ENCODE measurements at places on chromosomes 2 and 18.

- peak; percentile 81 for DNase-seq
Observed at GRCh38 chr2:218322768-218323525, 30.6 kb upstream of the TMBIM1 start.

DNA sequence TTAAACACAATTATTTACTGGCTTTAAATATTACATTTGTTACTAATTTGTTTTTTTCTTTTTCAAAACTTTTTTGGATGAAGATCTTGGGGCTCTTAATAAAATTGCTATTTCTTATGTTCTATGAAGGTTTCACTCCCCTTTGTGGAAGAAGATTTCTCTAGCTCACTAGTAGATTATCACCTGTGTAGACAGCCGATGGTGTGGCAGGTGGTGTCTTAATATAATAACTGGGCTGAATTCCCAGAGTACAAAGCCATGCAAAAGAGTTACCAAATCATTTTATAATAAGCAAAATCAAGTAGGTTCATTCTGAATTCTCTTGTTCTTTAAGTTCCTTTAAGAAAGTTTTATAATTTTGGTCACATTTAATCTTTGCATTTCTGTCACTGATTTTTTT lies 233.7 kb downstream of the CCDC102B start:
- DNase-seq, result no peak

- no peak for DNase-seq
Observed at GRCh38 chr2:121084130-121084680, 200.8 kb downstream of the TFCP2L1 start.

GRCh38 chr2:144515099-144515695 lies 4.7 kb downstream of the ZEB2 start:
- no peak for DNase-seq

- no peak for DNase-seq
Observed at GRCh38 chr2:10033251-10034006, 9.9 kb upstream of the KLF11 start.

DNA sequence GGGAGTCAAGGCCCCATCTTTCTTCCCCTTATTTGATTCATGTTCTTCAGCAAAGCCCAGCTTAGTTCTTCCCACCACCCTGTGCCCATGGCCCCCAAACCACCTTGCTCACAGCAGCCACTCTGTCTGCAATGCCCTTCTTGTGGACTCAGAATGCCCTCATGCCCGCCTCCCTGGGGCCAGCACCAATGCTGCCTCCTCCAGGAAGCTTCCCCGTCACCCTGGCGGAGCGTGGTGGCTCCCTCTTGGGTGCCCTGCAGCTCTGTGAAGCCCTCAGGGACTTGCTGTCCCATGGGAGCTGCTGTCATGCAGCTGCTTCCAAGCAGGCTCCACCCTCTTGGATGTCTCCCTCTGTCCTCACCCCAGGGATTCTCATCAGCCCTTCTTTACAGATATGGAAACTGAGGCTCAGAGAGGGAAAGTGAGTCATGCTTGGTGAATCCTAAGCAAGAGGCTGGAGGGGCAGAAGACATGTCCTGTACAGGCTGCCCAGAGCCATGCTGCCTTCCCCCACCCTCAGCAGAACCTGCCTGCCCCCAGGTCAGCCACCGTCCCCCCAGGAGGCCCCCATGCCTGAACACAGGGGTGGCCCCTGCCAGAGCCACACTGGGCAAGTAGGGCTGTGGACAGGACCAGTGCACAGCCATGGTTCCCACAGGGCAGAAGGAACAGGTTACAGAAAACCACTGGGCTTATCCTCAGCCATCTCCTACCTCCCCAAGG lies 11.8 kb upstream of the DUSP2 start:
- no peak for DNase-seq

- DNase-seq, result no peak
Observed at GRCh38 chr2:103289105-103289725, 527.4 kb downstream of the TMEM182 start.

DNA sequence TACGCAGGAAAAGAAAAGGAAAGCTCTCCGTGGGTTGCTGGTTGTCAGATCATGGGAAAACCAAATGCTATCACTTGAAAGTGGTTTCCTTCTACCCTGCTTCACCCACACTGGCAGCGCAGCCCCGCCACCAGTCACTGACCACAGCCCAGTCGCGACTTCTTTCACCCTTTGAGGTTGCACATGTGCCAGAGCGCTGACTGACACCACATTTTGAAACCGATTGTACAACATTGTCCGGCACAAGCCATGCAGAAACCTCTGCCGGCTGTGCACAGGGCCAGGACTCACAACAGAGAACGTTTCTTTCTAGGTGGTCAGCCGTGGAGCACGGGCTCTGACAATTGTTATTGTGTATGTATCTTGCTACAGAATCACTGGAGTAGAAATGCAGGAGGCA lies 827.2 kb upstream of the POU3F3 start:
- DNase-seq, result no peak

DNA sequence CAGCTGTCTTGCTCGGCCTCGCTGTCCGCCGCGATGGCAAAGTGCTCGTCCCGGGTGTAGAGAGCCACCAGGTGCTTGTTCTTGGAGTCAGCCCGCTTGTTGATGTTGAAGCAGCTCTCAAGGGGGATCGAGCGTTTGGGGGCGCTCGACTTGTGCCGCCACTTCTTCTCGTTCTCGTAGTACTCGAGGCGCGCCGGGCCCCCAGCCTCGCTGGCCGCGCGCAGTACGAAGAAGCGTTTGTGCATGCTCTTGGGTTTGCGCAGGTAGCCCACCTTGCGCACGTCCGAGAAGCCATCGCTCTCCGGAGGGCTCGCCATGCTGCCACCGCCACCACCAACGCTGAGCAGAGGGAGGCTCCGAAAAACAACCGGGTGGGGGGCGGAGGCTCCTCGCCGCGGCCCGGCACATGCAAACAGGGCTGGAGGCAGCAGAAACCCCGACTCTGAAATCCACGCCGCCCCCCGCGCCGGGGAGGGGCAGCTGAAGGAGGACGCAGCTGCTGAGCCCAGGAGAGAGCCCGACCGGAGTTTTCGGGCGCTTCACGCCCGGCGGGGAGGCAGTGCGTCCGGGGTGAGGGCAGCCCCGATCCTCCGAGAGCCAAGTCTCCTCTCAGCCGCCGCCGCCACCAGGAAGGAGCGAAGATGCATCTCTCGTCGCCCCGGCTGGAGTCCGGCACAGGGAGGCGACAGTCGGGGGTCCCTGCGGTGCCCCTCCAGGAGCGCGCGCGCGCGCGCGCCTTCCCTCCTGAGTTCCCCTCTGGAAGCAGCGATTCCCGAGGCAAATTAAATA lies 1.0 kb downstream of the IRS1 start:
- DNase-seq, result peak; percentile 72

DNA sequence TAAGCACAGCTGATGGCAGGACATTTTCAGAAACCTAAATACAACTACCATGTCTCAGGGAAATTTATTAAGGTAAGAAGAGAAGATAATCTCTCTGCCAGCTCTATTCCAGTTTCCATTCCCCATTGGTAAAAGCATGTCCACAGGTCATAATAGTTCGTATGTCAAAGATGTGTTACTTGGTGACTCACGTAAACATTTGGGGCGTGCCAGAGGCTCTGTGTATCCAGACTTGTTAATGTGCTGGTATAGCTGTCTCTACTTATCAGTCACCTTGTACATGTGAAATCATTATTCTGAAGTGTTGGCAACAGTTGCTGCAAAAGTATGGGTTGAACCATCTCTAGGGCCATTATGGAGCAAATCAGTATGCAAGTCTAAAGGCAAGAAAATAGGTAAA lies 1345.1 kb downstream of the SUCLG1 start:
- no peak for DNase-seq

DNA sequence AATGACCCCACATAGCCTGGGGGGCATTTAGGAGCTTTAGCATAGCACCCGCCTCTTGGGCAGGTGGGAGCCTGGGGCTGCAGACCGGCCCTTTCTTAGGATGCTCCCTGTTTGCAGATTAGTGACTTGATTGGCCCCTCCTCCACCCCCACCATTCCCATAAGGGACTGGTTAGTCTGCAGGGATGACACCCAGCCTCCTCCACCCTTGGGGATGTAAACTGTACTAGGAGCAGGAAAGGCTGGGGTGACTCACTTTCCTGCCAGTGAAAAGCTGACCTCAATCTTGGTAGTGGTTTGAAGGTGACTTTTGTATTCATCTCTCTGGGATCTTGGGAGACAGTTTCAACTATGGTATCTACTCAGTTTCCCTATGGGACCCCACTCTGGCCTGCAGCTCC lies 24.2 kb downstream of the CTIF start:
- no peak for DNase-seq

DNA sequence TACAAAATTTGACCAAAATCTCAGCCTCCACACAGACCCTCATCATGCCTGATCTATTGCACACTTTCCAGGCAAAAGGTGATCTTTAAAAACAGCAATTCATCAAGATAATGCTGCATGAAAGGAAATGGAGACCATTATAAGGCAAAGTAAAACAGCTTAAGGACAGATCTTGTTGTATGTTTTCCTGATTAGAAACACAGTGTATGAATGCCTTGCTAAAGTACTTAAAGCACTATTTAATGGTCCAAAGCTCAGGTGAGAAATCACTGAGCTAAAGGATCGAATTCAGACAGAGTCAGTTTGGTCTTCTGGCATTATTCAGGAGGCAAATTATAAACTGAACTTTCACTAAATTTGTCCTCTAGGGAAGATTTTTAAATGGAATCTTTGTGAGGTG lies 18.7 kb upstream of the FTCDNL1 start:
- DNase-seq, result no peak

DNA sequence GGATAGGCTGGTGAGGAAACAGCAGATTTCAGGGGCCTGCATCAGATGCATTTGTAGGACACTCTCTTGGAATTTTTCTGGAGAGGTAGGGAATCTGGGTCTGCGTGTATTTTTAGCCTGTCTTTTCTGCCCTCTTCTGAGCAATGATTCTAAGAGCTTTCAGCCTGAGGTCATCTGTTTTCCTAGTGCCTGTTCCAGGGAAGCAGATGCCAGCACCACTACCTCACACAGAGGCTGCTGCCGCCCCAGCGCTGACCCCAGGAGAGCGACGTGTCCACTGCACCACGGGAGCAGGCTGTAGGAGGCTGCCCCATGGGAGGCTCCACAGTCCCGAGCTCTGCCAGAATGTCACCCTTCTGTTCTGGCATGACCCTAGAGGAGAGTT lies 316.5 kb downstream of the CYP26B1 start:
- DNase-seq, result no peak

DNA sequence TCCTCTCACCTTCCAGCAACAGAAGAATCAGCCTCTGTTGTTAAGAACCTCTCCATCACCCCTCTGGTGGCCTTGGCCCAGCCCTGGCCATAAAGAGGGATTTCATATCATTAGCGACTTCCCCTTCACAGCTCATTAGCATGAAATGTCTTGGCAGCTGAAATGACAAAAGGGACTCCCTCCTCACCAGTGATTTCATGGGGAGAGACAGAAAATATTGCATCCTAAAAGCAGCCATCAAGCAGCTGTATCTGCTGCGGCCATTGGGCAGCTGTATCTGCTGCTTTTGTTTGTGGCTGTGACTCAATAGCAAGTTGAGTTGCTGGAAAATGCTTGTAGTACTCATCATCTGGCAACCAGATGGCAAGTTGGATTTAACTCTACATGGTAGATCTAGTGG lies 105.9 kb upstream of the RMDN2 start:
- DNase-seq, result no peak
